Lung microvascular endothelial cell (primary cell): ENCODE measurements at places on chromosomes 6 and 20.

GRCh38 chr6:126718600-126719327 lies 378.8 kb downstream of the CENPW start:
- DNase-seq = no peak

GRCh38 chr20:10469056-10469455 lies 34.0 kb downstream of the SLX4IP start:
- DNase-seq = no peak

DNA sequence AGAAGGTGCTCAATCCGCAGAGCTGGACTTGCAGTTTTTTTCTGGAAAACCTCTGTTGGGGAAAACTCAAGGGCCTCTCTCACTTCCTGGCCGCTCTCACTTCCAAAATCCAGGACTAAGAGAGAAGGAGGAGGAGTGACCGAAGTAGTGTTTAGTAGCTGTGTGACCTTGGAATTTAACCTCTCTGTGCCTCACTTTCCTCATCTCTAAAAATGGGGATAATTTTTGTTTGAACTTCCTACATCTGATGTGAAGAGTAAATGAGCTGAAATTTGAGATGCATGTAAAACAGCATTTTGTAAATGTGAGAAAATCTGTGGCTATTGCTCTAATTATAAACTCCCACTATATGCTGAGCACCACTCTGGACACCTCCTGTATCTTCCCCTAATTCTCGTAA lies 5.1 kb downstream of the SLC13A3 start:
- no peak for DNase-seq

GRCh38 chr6:157292202-157292601 lies 31.1 kb downstream of the TMEM242 start:
- DNase-seq = no peak

DNA sequence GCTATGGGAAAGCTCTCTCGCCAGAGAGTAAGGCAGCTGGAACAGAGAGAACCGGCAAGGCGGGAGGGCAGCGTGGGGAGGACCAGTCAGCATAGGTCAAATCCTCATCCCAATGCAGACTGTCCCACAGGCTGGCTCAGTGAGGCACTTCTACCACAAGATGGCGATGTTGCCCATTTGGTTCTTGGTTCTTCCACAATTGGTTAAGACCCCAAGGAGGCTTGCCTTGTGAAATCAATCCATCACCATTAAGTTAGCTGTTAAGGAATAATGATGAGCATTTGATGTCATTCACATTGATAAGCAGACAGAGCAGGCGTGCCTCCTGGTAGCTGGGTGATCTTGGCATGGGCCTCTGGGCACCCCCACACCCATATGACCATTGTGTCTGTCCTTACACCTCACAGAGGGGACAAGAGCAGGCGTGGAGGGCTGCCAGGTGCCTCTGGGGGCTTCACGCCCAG lies 2.4 kb downstream of the CSTL1 start:
- DNase-seq = peak; percentile 71
